ENCODE measurements at places on chromosomes 7 and 10.

DNA sequence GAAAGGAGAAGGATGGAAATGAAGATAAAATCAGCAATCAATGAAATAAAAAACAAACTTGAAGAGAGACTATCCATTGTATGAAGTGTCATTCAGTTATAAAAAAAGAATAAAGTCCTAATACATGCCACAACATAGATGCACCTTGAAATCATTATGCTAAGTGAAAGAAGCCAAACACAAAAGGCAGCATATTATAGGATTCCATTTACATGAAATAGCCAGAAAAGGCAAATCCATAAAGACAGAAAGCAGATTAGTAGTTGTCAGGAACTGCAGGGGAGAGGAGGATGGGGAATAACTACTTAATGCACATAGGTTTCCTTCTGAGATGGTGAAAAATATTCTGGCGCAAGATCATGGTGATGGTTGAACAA, 6.6 kb upstream of the PON1 start:
- no peak for DNase-seq

- no peak for DNase-seq
Observed at GRCh38 chr7:96998744-96999143, 6.6 kb upstream of the DLX6 start.

DNA sequence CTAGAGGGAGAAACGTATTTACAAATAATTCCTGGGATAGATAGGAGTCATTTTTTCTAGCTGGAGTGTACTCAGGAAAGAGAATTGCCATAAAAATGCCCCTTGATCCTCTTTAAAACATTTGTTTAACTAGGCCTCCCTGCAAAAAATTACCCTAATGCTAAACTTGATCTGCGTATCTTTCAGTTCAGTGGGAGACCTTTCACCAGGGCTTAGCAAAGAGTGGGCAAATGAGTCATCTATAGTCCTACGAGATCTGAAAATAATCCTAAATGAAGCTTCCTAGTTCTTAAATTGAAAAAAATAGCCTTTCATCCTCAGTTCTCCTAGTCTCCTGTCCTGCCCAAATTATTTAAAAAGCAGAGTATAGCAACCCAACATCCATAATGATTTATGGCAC, 198.6 kb upstream of the FRMD4A start:
- DNase-seq = no peak

- DNase-seq = no peak
Observed at GRCh38 chr7:128170461-128170860, 70.6 kb upstream of the LEP start.

DNA sequence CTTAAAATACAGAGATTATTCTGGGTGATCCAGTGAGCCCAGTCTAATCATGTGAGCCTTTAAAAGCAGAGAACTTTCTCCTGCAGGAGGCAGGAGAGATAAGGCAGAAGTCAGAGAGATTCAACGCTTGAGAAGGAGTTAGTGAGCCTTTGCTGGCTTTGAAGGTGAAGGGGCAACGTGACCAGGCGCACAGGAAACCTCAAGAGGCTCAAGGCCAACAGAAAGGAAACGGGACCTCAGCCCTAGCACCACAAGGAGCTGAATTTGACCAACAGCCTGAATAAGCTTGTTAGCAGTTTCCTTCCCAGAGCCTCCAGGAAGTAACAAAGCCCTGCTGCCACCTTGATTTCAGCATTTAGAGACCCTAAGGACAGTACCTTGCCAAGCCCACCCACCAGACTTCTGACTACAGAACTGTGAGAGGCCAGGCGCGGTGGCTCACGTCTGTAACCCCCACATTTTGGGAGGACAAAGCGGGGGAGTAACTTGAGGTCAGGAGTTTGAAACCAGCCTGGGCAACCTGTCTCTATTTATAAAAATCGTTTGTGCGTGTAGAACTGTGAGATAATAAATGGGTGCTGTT, 87.3 kb upstream of the KAT6B start:
- no peak for DNase-seq

DNA sequence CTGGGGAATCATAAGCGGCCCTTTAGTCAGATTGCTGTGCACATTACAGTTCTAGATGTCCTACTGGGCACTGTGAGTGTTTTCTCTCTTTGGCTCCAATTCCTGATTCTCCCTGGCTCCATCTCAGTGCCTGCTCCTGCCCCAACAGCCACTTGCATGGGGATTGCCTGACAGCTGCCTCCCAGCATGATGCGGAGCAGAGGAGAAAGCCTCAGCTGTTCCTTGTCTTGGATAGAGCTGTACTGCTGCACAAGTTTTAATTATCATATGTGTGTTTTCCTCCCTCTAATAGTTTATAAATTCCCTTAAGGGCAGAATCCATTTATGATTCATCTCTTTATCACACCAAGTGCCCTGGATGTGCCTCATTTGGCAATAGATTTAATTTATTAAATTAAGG, 285.8 kb upstream of the COBL start:
- DNase-seq = no peak

DNA sequence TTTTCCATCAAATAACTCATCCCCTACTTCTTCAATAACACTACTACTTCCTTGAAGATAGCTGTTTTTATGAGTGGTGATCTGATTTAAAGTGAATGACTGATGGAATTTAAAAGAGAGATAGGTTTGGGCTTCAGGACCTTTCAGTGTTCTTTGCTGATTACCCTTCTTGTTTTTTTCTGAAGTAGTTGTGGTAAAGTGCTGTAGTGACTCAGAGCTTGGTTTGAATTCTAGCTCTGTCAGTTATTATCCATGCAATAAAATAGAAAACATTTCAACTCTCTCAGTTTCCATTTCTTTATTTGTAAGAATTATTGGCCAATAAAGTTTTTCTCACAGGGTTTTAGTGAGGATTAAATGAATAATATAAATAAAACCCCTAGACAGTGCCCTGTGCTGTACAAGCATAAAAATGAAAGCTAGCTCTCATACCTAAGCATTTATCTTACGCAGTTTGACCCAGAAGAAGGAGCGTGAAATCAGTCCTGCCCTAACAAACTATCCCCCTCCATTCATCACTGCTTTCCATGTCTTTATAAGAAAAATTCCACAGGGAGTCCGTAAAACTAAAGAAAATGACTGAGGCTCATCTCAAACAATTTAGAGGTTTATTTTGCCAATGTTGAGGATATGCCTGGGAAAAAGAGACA, 25.1 kb upstream of the AKAP9 start:
- no peak for DNase-seq
